ENCODE measurements at places on chromosomes 13 and 19. TPM values are rescaled to one million over a fixed set of nuclear protein-coding genes. Genes with fewer than 3 reads are reported as not detected.

Gene C5AR1
- total RNA-seq = not detected

Gene DDX39A
- 117 TPM for total RNA-seq

DNA sequence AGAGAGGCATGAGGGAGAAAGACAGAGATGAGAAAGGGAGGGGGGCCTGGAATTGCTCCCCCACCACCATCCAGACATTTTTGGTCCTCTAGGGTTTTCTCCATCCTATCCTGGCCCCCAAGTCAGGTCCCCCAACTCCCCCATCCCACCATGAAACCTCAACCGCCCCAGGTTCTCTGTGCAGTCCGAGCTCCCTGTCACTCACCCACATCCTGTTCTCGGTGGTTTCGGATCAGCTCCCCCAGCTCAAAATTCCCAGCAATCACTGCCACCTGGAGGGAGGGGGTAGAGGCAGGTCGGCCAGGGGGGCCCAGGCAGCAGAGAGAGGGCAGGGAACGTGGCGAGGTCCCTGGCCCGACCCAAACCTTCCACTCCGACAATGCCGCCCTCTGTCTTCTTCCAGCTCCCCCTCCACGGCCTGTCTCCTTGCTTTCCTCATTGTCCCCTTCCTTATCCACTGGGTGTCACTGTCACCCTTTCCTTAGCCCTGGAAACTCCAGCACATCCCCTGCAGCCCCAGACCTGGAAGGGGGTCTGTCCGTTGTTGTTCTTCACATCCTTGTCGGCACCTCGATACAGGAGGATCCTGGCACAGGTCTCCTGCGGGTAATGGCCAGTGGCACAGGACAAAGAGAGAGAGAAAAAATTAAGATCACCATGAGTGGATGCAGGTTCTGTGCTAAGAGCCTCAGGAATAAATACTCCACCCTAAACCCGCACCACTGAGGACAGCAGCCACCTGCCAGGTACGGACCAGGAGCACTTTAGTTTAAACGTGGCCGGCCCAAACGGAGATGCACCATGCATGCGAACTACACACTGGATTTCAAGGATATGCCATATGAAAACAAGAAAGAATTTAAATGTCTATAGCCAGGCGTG is 15.4 kb downstream of the SHANK1 start:
- DNase-seq = no peak

DNA sequence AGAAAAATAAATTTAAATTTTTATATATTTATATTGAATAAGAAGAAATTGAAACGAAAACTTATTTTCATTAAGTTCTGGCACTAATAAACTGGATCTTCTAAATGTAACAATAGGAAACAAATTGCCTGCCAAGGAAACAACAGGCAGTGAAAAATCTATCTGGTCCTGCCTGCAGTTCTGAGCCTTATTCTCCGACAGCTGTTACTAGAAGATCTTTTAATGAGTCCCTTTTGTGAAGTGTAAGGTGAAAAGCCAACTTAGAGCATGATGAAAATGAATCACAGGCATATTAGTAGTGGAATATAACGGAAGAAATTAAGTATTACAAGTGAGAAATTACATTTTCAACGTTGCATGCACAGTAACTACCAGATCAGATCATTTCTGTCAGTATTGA is 1002.7 kb upstream of the PCDH20 start:
- no peak for DNase-seq

GRCh38 chr13:25237083-25237482 is 50.2 kb downstream of the MTMR6 start:
- no peak for DNase-seq

DNA sequence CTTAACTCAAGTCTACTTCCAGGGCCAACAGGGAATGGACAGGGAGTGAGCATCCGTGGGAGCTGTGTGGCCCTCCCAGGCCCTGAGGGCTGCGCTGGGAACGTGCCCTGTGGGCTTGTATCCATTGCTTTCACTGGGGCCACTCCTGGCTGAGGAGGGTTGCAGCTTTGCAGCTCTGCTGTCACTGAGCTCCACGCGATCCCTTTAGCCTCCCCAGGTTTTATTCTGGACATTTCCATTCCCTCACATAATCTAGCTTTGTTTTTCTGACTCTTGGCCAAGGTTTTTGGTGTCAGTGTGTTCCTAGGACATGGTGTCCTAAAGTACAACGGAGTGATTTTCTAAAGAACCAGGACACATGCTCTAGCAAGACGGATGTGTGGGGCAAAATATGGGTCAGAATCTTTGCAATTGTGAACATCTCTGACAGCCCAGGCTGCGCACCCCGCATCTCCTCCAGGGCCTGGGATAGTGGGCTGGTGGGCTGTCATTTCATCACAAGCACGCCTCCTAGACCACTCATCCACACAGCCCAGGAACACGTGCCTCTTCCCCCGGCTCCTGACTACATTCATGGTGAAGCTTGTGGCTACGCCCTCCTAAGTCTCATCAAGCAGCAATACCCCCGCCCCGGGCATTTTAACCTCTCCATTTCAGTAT is 28.0 kb downstream of the GGACT start:
- no peak for DNase-seq

DNA sequence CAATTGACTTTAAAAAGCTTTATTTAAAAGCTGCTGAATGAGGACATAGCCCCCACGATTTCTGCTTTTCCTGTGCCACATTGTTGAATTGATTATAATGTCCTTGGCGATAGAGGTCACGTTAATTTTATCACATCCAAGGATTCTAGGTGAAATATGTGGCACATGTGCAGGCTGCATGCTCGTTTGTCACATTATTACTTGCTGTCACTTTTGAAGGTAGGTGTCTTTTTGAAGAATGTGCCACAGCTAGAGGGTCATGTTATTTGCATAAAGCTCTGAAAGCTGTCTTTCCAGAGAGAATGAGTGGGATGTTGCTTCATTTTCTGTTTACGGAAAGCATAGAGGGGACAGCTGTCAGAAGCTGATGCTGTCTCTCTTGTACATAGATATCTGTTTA is 927.6 kb upstream of the ATXN8OS start:
- DNase-seq = no peak
